SHP77 treated with DMSO at 0.1 percent for 48 hours (cell line): ENCODE measurements at places on chromosomes 13 and 19.

- no peak for DNase-seq
Observed at GRCh38 chr13:27138457-27139093, 33.0 kb downstream of the USP12 start.

GRCh38 chr19:40392894-40393517 lies 3.0 kb upstream of the HIPK4 start:
- DNase-seq = no peak

DNA sequence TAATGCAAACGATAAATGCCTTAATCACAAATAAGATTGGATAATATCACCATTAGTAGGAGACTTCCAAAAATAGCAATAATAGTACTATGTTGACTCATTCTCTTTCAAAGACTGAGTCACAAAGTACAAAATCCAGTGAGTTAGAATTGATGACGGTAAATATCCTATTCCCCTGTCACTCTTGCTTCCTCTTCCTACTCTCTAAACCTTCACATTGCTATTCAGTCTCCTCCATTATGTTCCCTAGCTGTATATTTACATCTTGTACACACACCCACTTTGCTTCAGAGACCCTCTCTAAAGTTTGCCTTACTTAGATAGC lies 26.3 kb upstream of the INTS6 start:
- DNase-seq = no peak

GRCh38 chr13:50158385-50159165 lies 143.3 kb downstream of the KCNRG start:
- no peak for DNase-seq

DNA sequence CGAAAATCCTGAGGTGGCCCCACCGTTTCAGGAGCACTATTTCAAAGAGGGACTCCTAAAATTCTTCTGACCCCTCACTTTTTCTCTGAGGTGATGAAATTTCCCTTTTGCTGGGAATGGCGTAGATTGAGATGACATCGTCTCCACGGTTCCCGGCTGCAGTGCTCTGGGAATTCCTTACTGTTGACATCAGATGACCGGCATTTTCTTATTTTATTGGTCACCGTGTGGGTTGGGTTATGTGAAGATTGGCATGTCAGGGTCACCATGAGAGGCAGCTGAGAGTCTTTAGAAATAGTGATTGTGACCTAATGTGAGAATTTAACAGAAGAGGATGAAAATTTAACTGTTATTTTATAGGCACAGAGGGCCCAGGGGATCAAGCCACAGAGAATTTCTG lies 356.7 kb downstream of the FGF9 start:
- DNase-seq = no peak

GRCh38 chr13:23794267-23795161 lies 94.7 kb downstream of the MIPEP start:
- DNase-seq = no peak

- no peak for DNase-seq
Observed at GRCh38 chr13:108776650-108777049, 147.2 kb downstream of the MYO16 start.

GRCh38 chr19:8216357-8216756 lies 7.2 kb downstream of the CERS4 start:
- no peak for DNase-seq

DNA sequence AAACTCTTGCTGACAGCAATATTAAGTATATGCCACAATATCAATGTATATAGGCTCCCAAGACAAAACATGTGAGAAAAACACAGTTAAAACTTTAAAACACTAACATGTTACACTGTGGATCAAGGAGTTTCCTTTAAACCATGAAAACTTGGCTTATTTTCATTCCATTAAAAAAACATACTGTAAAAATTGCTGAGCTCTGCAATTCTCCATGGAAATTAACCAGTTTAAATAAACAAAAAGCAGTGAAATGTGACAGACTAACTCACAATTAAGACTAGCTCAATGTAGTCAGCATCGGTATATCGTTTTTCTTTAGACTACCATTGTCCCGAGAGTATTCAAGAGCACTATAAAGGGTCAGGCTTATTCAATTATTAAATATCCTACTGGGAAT lies 930.5 kb upstream of the SLITRK1 start:
- no peak for DNase-seq

DNA sequence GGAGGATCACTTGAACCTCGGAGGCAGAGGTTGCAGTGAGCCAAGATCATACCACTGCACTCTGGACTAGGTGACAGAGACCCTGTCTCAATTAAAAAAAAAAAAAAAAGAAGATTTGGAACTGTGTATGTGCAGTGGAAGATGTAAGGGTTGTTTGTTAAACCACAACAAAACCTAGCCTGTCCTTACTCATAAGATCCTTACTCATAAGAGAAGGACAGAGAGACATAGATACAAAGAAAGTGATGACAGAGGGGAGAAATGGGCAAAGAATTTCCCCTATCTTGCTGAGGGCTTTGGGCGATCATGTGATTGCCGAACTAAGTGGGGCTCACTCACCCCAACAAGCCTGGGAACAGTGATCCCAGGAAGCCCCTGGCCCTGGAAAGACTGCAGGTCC lies 7.9 kb downstream of the ITPKC start:
- no peak for DNase-seq

- DNase-seq = no peak
Observed at GRCh38 chr13:48624858-48625257, 28.9 kb upstream of the CYSLTR2 start.

GRCh38 chr13:84865783-84866221 lies 933.4 kb downstream of the SLITRK6 start:
- peak; percentile 100 for DNase-seq

DNA sequence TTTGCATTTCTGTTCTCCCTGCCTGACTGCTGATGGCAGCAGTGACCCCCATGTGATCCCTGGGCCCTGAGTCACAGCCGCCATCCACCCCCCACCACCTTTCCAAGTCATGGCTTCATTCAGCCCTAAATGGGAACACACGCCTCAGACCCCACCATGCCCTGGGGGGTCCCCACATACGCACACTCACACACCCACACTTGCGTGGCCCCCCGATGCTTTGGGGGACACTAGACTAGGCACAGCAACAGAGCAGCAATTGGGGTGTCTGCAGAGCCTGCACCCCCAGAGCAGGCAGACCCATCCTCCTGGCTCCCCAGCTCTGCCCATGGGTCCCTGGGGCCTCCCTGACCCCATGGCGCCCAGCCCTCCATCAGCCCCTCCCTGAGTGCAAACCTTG lies 5.5 kb upstream of the ISYNA1 start:
- DNase-seq = no peak

- no peak for DNase-seq
Observed at GRCh38 chr13:39224671-39225240, 186.5 kb downstream of the NHLRC3 start.

DNA sequence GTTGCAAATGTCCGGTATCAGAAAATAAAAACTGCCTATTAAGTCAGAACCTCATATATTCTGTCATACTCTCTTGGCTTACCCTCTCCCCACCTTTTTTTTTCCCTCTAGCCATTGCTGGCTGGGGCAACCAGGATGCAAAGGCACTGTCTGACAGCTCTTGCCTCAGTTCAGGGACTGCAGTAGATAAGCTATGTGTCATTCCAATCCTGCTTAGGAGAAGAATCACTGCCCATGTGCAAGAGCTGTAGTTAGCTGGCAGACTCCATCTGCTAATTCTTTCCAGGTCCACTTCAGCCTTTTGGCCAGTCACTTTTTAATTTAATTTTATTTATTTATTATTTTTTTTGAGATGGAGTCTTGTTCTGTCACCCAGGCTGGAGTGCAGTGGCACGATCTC lies 895.6 kb upstream of the SLC10A2 start:
- no peak for DNase-seq

- DNase-seq = no peak
Observed at GRCh38 chr19:18223860-18224524, 2.2 kb downstream of the PDE4C start.

- DNase-seq = no peak
Observed at GRCh38 chr13:70864731-70865130, 756.5 kb upstream of the KLHL1 start.
